ENCODE measurements at places on chromosomes 12 and 14.

DNA sequence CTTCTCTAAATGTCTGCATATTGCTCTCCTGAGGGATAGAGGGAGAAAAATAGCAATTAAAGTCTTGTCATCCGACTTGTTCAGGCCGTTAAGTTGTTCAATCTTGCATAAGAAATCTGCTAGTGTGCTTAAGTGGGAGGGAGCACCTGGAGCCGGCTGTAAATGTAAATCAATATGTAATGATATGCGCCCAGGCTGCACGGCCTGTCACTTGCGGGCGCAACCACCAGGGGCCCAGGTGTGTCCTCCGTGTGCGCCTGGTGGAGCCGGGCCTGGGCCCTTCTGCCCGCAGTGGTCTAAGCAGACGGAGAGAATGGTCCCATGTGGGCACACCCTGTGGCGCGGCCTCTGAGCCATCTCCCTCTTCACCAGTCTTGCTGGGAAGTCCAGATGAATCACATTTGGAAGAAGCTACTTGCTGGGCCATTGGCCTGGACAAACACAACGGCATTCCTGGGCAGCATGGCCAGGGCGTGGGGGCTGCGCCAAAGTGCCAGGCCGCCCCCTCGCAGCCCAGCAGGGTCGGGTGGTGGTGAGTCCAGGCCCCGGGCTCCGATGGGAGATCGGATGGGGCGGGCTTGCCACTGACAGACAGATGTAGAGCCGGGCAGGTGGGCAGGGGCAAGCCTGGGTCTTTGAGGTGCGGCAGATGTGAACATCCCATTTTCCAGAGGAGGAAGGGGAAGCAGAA is 193.3 kb upstream of the C14orf180 start:
- no peak for DNase-seq

DNA sequence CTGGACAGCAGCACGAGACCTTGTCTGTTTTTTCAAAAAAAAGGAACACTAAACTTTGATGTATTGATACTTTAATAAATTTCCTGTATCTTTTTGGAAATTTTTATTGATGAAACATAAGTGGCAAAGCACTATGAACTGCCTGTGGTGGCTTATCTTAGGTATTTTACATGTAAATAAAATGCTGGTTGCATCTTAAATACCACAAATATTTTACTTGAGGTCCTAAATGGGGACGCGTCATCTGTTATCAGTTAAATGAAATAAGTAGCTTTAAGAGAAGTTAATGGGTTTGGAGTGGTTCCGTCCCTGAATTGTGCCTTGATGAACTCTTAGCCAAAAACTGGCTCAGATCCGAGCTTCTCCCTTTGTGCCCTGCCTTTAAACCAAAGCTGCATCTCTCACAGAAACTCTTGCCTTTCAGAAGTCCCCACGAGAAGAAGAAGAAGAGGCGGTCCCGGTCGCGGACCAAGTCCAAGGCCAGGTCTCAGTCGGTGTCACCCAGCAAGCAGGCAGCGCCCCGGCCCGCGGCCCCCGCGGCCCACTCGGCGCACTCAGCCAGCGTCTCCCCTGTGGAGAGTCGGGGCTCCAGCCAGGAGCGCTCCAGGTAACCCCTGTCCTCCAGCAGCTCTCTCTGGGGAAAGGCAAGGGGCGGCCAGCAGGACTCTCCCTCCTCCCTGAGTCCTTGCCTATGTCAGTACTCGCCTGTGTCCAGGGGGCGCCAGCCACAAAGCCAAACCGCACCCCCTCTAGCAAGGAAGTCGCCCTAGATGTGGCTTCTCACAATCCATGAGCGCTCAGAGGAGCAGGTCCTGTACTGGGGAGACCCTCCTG is 31.2 kb upstream of the MMP17 start:
- no peak for DNase-seq

- peak; percentile 77 for DNase-seq
Observed at GRCh38 chr12:89825591-89826449, 117.2 kb upstream of the ATP2B1 start.

GRCh38 chr12:7835116-7835515 is 37.6 kb downstream of the SLC2A14 start:
- no peak for DNase-seq

DNA sequence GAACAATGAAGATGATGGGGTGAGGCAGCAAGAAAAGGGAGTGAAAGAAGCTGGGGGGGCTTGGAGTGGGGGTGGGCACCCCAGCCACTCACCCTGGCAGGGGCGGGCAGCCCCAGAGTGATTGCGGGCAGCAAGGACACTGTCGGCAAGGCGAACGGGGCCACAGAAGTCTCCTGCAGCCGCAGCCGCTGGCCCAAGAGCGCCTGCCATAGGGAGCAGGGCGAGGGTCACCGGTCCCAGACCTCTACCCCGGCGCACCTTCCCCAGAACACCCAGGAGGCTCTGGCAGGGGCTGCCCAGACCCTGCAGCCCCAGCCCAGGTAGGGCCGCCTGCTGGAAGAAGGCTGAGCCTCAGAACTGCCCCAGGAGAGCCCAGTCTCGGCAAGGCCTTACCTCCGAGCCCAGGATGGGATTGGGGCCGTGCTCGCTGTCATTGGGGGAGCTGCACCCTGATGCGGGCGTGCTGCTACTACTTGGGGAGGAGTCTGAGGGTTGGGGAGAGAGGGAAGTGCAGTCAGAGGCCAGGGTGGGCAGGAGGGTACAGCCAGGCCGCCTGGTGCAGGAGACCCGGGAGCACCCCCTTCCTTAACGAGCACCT is 22.9 kb downstream of the SLC48A1 start:
- no peak for DNase-seq

DNA sequence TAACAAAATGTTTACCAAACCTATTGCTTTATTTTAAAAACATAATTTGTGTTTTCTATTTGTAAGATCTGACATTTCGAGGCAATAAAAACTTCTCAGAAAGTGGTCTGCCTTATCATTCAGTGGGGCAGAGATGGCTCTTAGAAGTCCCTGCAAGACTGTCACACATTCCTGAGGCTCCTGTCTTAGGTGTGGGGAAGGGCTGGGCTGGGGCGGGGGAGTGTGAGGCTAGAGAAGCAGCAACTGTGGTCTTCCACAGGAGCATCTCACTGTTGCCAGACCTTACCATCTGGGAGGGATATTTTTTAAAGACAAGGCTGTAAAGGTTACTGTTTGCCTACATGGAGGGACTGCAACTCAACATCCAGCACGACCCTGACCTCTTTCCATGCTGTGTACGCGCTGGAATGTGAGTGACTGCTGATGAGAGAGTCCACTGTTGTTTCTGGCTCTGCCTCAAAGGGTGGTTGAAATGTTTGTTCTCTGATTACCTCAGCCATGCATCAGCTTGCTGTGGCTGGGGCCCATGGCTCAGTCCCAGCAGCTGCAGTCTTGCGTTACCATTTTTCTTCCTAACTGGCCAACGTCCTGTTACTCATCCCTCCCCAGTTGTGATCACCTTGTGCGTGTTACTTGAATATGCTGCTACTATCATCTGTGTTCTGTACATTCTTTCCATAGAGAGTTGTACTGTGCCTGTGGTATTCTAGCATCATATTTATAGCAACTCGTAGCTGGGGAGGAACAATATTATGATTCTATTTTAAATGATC is 12.4 kb downstream of the ERG28 start:
- DNase-seq, result peak; percentile 93

- DNase-seq, result no peak
Observed at GRCh38 chr12:65764325-65764724, 60.0 kb upstream of the HMGA2 start.

DNA sequence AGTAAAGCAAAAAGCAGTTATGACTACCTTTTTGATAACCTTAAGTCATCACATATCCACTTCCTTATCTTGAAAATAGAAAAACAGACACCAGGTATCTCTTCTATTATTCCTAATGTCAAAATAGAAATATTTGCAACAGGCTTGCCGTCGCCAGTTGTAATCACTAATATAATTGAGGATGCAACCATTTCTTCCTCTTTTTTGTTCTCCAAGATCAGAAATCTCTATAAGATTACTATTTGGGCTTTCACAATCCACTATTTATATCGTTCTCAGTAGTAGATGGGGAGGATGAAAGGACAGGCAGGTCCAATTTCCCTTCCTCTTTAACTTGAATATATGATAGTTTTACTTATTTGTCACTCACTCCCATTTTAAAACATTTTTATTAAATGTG is 130.2 kb upstream of the HMGA2 start:
- DNase-seq, result no peak

DNA sequence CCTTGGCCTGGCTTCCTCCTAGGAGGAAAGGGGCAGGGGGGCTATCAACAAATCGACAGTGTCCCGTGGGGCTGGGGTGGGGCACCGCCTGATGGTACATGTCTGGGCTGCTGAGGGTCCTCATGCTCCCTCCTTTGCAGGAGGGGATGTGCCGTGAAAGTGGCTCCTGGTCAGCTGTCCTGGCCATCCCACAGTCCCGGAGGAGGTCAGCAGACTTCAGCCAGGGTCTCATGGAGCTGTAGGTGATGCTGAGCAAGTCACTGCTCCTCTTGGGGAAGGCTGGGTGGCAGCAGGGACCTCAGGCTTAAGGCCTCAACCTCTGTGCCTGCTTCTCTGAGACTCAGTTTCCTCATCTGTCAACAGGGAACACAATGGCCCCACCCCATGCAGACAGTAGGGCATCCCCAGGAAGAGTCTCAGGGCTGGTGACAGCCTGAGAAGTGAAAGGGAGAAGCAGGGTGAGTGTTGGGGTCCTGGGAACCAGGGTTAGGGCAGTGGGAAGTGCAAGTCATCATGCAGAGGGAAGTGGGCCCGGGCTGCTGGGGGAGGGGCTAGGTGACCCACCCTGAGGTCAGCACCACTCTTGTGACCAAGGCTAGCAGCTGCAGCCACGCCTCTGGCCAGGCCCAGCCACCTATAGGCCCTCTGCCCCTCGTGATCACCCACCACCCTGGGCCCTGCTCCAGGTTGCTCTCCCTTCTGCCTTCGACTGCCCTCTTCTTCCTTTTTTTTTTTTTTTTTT is 4.4 kb upstream of the TNFAIP2 start:
- no peak for DNase-seq

- DNase-seq, result no peak
Observed at GRCh38 chr14:95862243-95862642, 14.4 kb upstream of the TUNAR start.

DNA sequence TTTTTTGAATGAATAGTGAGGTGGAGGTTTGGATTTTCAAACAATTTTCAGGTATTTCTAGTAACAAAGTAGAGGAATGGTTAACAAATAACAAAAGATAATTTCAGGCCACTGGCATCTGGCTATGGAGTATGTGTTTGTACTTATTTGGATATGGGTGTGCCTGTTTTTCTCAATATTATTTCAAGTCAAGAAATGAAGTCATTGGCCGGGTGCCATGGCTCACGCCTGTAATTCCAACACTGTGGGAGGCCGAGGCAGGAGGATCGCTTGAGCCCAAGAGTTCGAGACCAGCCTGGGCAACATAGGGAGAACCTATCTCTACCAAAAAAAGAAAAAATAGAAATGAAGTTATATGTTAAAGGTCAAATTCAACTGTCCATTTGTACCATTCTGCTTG is 13.9 kb downstream of the SLC35E3 start:
- no peak for DNase-seq

- no peak for DNase-seq
Observed at GRCh38 chr12:122799641-122800243, 25.4 kb downstream of the CCDC62 start.

- DNase-seq, result no peak
Observed at GRCh38 chr12:59695379-59695778, 99.5 kb downstream of the SLC16A7 start.

DNA sequence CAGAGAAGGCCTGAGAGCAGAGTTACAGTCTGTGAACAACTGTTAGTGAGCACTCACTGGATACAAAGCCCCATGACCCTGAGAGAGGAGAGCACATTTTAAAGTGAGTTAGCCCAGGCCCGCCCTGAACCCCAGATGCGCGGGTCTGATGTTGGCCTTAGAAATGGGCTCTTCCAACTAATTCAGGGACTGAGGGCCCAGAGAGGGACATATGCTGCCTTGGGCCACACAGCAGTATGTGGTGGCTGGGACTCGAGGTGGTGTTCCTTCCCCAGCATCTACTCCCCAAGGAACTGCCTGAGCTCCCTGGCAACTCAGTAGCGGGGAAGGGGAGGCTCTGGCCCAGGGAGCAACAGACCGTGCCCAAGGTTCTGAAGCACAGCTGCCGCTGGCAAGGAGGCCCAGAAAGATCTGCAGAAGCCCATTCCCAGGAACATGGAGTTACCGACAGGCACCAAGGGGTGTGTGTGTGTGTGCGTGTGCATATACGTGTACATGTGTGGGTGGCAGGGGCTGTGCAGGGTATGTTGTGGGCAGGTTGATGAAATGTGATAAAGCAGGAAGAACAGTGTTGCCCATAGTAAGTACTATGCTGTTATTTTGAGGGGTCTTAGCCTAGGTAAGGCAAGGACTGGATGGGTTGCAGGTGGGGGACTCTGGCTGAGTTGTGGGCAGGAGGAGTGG is 40.5 kb downstream of the KRT80 start:
- DNase-seq, result no peak

GRCh38 chr14:28671425-28671824 is 95.2 kb upstream of the FOXG1 start:
- no peak for DNase-seq

- DNase-seq, result peak; percentile 84
Observed at GRCh38 chr14:31059152-31059924, 33.2 kb upstream of the STRN3 start.

DNA sequence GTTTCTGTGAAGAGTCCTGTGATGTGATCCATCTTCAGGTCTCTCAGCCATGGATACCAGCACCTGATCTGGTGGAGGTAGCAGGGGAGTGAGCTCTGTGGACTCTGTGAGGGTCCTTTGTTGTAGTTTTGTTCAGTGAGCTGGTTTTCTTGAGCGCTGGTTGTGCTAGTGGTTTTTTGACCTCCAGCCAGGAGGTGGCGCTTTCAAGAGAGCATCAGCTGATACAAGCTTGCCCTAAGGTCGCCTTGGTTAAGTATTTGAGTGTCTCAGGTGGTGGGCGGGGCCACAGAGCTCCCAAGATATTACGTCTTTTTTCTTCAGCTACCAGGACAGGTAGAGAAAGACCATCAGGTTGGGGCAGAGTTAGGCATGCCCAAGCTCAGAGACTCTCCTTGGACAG is 139.7 kb downstream of the TTLL5 start:
- no peak for DNase-seq

GRCh38 chr12:132659146-132659545 is 28.0 kb downstream of the POLE start:
- DNase-seq, result no peak

DNA sequence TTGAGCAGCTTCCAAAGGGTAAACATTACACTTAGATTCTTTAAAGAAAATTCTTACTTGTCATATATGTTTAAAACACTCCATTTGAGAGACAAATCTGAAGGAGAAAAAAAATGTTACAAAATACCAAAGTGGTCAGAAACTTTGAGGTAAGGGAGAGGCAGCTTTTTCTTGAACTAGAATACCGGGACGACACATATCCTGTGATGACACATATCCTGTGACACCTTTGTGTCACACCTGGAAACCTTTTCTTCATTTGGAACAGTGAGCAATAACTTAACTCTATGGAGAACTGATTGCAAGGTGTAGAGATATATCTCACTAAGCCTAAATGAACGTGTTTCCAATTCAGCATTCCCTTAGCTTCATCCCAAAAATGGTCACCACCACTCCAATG is 4.6 kb upstream of the GRIN2B start:
- DNase-seq, result no peak

GRCh38 chr12:34142430-34142829 is 120.1 kb downstream of the ALG10 start:
- DNase-seq, result no peak

- DNase-seq, result no peak
Observed at GRCh38 chr12:26906704-26907103, 31.1 kb downstream of the INTS13 start.

GRCh38 chr12:108933949-108934348 is 54.1 kb downstream of the DAO start:
- DNase-seq, result no peak
